ENCODE measurements at places on chromosomes 5 and 9.

DNA sequence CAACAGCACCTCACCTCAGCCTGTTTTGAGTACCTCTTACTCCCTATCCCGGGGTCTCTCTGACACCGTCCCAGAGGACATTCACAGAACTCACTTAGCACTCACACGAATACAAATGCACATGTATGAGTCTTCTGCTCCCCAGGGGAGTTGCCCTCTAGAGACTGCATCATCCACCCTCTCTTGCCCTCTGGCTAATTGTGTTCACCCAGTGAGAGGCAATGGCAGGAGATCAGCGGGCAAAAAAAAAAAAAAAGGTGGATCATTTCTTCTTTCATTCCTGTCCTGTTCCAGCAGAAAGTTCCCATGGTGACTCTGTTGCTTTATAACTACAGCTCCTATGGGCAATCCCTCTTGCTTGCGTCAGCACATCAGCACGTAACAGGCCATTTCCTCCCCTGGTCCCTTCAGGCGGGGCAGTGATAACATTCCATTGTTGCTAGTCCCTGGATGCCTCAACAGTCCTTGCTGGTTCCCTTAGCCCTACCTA, 23.5 kb upstream of the SNX2 start:
- DNase-seq: no peak

DNA sequence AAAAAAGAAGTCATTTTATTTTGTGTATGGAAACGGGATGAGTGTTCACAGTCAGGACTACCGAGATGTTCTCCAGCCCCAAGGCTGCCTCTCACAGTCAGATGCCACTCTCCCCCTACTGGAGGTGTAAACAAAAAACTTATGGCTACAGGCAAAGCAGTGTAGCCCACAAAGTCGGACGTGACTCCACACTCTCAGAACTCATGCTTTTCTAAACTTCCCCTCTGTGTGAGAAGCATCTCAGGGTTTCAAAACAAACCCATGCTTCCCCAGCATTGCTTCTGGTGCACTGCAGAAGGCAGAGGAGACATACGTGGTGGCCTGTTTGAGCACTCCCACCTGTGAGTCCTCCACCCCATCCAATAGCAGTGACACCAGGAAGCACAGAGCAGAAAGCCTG, 580.3 kb downstream of the BNC2 start:
- DNase-seq: no peak

- DNase-seq: no peak
Observed at GRCh38 chr9:7653262-7653661, 146.3 kb downstream of the DMAC1 start.

DNA sequence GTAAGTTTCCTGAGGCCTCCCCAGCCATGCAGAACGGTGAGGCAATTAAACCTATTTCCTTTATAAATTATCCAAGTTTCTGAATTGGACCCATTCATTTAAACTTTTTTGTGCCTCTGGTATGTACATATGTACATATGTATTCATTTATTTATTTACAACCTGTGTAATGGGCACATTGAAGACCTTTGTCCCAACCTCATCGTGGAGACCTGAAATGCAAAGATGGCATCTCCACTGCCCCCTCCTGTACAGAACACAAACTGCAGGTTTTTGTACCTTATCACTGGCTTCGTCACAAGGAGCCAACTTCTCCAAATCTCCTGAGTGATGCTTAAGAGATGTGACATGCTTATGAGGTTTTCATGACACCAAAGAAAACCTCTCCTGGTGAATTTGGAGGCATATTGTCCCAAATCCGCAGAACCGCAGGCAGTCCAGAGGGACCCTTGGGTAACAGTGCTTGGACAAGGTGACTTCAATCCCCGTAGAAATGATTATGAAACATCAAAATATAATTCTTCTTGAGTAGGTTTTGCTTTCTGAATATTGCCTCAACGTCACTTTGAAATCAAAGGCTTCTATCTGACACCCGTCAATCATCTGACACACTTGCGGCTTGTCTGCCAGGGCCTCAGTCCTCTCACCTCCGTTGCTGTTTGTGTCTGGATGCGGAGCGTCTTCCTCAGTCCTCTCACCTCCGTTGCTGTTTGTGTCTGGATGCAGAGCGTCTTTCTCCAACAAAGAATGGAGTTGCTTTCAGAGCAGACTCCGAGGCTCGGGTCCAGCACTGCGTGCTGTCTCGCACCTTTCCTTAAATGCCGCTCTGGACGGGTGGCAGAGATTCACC, 135.0 kb upstream of the IRX4 start:
- no peak for DNase-seq

GRCh38 chr5:58462154-58462553, 2.3 kb upstream of the PLK2 start:
- DNase-seq: no peak

- peak; percentile 96 for DNase-seq
Observed at GRCh38 chr9:37422289-37423104, at the start of gene GRHPR. TSS of gene GRHPR (plus strand) at chr9:37422696. CDS start at chr9:37422751, 55 bp downstream.

- peak; percentile 98 for DNase-seq
Observed at GRCh38 chr9:127586537-127586936, 25.5 kb upstream of the STXBP1 start.

DNA sequence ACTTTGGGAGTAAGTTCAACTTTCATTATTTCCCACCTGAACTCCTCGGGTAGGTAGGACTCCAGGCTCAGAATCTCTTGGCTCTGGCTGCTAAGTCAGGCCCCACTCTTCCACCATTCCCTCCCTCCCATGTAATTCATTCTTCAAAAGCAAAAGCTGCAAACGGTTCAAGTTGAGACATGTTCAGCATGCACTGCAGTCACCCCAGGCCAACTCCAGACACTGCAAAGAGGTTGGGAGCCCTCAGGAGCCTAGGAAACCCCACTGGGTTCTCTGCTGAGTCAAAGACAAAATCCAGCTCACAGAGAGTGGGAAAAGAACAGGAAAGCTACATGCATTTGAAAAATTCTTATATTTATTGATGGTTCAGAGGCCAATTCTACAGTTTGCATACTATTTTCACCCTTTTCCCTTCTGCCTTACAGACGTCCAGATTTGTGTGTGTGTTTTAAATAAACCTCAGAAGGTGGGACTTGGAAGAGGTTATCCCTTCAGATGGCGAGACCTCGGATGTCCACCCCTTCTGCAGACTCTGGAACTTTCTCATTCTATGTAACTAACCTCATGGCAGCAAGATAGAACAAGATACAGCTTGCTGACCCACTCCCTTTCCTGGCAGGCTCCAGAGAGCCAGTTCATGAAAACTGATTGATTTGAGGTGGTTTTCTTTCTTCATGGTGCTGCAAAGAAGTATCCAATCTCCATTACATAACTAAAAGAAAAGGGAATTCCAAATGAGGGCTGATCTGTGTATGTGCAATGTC, 65.7 kb upstream of the EQTN start:
- DNase-seq: no peak
